ENCODE measurements at places on chromosomes 16 and 17.

- no peak for DNase-seq
Observed at GRCh38 chr17:10336393-10336792, 36.4 kb downstream of the MYH13 start.

- DNase-seq, result no peak
Observed at GRCh38 chr17:73637866-73638265, 6.4 kb downstream of the SDK2 start.

GRCh38 chr17:39123627-39124026 lies 27.8 kb downstream of the PLXDC1 start:
- DNase-seq, result no peak

- DNase-seq, result no peak
Observed at GRCh38 chr17:80977172-80977571, 14.5 kb upstream of the CHMP6 start.

DNA sequence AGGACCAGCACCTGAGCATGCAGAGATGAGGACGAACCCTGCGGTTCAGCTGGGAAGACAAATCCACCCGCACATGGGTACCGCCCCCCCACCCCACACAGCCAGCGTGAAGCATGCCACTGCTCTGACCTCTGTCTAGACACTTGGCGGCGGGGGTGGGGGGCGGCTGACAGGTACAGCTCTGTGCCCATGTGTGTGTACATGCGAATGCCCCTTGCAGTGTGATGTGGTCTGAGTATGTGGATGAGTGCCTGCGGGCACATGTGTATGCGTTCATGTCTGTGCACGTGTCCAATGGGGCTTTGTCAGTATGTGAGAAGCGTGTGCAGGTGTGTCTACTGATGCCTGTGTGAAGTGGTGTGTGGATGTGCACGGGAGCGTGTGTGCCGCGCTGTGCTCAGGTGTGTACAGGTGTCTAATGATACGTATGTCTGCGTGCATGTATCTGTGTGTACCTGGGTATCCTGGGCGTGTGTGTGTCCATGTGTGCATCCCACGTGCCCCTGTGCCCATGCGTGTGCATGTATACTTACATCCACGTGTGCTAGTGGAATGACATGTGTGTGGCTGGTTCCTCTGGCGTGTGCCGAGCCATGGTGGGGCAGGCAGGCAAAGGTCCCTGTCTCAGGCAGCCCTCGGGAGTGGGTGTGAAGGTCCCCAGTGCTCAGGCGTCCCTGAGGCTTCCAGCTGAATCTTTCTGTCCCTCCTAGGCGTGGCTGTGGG lies 636 bp upstream of the RAP1GAP2 start:
- DNase-seq, result no peak

DNA sequence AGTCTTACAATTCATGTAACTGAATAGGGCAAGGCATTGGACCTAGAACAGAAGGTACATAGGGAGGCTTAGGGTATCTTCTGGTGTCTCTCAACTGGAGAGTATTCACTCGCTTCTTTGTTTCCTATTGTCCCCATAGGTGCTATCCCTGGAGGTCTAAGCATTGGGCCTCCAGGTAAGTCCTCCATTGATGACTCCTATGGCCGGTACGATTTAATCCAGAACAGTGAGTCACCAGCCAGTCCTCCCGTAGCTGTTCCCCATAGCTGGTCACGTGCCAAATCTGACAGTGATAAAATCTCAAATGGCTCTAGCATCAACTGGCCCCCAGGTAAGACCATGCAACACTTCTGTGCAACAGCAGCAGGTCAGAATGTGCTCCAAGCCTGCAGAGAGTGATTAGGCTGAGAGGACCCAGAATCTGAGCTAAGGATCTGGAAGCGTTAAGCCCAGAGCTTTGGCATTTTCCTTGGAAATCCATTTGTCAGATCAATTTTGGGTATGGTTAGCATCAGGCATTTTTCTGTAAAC lies 35.7 kb downstream of the TMC6 start:
- DNase-seq, result no peak

DNA sequence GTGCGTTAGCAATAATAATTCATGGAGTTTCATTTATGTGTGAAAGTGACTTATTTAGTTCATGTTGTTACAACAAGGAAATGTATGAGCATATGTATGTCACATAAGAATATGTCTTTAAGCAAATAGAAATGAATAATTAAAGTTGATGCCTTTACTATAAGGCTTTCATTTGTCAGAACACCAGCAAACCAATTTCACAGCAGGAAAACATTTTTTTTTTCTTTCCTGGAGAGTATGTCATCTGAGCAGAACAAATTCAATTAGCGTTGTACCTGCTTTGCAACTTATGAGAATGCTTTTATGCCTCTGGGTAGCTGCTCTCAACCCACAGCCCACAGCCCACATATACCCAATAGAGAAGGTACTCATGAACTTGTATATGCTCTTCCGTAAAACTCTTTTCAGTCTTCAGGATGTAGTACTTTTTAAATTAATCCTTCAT lies 26.3 kb upstream of the APOH start:
- no peak for DNase-seq

DNA sequence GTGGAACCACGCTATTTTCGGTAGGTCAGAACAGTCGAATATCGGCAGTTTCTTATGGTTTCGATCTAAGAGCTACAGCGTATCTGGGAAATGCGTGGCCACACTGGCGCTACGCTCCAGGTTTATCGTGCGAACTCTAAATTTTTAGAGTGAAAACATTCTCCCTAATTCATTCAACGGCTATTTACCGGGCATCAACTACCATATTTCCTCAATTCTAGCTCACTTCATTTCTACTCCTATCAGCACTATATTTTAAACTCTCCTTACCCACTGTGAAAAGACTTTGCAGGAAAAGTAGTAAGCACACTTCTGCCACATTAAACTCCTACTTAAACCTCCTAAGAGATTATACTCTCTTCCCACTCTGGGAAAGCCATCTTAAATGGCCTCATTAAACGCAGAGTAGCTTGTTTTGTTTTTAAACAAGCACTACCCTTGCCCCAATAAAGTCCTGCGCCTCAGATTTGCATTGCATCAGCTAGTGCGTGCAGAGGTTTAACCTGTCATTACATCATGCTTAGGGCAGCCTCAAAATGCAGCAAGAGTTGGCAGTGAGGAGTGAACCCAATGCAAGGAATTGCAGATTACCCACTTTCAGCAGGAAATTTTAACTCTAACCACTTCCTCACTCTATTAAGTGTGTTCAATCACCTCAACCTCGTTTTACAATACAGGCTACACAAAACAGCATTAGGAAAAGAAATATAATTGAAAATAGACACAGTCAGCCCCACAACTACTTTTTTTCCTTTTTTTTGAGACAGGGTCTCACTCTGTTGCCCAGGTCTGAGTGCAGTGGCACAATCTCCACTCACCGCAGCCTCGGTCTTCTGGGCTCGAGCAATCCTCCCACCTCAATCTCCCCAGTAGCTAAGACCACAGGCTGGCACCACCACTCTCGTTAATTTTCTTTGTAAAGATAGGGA lies 18.8 kb downstream of the SIAH1 start:
- DNase-seq, result peak; percentile 37

GRCh38 chr17:58576679-58577367 lies 62.4 kb upstream of the MTMR4 start:
- DNase-seq, result no peak
